ENCODE measurements at places on chromosomes 4 and X.

GRCh38 chr4:138832563-138832962 is 183.0 kb upstream of the NOCT start:
- no peak for DNase-seq

DNA sequence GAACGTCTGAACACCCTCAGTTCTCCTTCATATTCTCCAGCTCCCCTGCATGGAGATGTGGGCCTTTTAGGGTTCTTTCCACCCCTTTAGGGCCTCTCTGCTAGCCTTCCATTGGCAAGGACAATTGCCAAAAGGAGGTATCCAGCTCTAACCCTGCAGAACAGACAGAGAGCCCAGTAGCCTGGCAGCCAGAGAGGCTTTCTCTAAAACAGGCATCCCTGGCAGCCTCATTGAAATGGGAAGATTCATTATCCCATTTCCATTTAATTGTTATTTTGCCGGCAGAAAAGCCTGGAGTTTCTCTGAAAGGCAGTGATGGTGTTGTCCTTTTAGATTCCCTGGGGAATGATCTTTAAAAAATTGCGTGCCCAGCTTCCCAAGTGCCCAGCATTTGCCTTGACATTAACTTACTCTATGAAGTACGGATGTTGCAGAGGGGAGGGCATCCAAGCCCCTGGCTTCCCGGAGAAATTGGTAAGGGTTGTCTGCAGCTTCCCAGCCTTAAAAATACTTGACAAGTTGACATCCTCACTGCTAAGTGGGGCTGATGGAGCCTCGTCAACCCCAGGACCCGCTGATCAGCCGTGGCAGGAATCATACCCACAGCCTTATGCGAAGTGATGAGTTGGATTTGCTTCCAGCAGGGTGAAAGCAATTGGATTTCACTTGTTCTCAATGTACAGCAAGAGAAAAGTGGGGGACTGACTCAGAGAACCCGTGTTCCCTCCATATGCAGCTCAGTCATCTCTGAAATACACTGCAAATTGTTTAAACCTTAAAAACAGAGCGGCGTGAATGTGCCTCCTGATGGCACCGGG is 244.1 kb downstream of the CRLF2 start:
- no peak for DNase-seq

DNA sequence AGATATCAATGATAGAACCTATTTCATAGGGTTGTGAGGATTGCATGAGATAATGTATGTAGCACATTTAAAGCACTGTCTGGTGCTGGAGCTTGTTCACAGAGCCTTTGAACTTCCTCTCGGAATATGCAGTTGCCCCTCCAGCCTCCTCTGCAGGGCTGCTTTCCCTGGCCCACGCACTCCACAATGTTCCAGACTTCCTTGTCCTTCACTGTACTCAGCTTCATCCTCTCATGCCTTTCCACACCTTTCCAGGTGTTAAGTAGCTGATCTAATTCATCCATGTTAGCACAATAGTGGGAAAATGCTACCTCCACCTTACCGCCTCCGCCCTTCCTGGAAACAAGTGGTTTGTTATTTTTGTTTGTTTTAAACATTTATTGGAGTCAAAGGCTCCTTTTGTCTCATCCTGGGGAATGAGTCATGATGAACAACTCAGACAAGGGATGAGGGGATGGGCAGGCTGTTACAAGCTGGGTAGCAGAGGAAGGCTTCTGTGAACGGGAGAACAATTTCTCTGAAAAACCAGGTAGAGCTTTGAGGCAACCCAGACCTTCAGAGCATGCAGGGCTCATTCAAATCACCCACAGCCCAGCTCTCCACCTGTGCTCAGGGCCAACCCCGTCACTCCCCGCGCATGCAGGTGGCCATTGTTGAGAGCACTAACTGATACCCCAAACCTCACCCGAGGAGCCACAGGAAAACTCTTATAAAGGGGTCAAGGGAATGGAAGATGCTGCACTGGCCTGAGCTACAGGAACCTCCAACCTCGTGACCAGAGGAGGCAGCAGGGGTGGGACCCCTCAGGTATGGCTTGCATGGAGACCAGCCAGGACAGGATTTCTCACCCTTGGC is 84.9 kb upstream of the TBL1X start:
- peak; percentile 14 for DNase-seq

- DNase-seq = no peak
These were observed 5.7 kb downstream of the ELK1 start for GRCh38 chrX:47644557-47645091.

DNA sequence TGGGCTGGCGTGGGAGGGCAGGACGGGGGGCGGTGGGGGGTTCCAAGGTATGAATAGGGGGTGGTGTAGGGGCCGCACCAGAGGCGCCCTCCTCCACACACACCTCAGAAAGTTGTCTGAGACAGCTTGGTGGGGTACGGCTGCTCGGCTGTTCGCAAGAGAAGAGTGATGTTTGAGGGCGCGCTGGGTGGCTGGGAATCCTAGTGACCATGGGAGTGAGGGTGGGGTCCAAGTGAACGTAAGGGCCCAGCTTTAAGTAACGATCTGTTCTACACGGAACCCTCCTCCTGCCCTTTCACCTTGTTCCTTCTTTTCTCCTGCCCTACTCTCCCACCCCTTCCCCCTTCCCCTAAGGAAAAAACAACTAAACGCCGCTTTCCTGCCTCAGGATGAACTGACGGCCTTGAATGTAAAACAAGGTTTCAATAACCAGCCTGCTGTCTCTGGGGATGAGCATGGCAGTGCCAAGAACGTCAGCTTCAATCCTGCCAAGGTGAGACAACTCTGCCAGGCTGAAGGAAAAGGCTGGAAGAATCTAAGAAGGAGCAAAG is 664 bp downstream of the MED12 start:
- no peak for DNase-seq

DNA sequence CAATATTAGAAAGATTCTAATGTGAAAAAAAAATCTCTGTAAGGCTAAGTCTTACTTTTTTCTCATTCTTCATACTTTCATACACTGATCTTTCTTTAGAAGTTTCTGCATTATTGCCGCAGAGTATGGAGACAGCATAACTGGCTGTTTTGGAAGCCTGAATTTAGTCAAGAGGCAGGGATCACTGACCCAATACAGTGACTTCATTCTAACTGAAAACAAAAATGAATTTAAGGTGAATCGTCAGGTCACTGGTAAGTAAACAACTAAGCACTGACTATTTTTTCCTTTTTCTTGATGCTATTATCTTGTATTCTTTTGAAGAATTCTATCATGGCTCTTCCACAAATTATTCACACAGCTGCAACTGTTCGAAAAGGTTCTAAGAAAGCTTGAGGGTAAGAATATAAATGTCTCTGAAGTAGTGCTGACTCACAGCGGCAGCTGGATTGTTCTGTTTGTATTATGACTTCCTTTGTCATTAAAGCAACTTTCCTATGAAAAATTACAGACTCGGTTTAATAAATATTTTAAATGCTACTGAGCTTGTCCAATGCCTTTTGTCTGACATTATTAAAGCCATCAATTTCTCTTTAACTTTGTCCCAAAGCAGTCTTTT is 609.3 kb downstream of the FSTL5 start:
- DNase-seq = no peak

DNA sequence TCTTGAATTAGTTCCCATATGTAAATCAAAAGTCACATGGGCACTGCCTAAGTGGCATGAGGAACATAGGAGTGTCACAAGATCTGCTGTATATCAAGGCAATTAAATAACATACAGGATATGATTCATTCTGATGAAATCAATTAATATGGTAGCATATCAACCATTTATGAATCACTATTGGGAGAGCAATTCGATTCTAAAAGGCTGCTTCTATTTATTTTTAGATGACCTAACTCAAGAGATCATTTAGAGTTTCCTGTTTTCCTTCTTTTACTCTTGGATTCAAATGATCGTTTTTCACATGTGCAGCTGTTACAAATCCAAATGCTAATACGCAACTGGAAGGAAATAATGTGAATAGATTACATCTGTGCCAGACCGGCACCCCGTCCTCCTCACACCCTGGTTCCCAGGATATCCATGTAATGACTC is 81.9 kb downstream of the HCCS start:
- no peak for DNase-seq

- no peak for DNase-seq
These were observed 29.6 kb downstream of the SMARCAD1 start for GRCh38 chr4:94237271-94237670.

GRCh38 chrX:80572636-80573035 is 152.4 kb downstream of the TENT5D start:
- DNase-seq = no peak

- DNase-seq = no peak
These were observed 48.6 kb upstream of the DCX start for GRCh38 chrX:111460607-111461006.

DNA sequence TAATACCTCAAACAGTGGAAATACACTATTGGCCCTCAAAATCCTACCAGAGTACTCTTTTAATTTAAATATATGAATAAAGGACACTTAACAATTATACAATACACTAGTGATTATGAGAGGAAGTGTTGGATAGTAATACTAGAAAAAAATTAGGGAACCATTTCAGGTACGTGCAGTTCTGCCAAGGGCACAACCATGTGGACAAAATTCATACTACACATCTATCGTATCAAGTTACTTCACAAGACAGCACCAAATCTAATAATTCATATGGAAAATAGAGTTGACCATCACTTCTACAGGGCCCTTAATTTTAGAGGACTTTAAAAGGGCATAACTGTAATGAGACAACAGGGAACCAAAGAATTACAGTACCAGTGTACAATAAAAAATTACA is 69.2 kb upstream of the ZCCHC13 start:
- DNase-seq = no peak

DNA sequence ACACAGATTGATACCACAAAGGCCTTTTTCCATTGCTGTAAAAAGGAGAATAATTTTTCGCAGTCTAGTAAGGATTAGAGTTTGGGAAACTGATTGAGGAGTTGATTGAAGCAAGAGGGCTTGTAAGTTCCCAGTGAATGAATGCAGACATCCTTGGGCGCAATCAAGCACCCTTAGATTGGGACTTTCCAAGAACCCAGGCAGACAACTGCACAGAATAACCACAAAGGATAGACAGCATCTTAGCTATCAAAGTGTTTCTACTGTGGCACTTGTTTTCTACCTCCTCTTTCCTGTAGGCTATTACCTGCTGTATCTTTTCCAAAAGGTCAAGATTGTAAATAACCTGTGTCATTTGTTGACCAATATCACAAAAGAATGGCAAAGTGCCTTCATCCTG is 2.6 kb downstream of the COX18 start:
- no peak for DNase-seq

GRCh38 chrX:115588179-115588578 is 27.2 kb downstream of the PLS3 start:
- no peak for DNase-seq

GRCh38 chr4:51859476-51860031 is 16.6 kb downstream of the DCUN1D4 start:
- no peak for DNase-seq

DNA sequence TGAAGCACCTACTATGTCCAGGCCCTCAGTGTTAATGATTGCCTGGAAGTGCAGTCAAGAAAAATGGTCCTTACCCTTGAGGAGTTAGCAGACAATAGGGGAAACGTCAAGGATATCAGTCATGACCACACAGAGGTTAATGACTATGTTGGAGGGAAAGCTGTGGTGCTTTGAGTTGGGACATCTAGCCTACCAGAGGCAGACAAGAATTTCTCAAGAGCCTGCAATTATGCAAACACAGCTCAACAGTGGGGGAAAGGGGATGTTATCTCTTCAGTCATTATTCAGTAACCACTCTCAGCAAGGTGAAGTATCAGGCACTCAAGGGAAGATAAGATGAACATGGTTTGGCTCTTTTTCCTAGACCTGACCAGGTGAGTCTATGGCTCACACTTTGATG is 7.0 kb upstream of the FGFBP1 start:
- no peak for DNase-seq

DNA sequence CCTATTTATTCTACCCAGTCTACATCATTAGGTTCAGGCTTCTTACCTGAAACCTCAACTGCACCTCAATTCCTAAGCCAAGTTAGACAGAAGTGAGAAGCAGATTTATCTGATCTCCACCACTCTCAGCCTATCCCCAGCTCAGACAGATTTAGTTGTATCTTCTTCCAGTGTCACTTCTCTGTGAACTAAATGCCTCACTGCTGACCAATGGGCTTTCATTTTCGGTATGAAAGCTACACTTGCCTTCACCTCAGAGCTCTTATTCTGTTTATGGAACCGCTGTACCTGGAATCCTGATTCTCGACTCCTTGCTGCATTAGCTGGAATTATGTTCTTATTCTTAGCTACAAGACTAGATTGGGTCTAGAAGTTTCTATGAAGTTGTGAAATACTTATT is 833.2 kb downstream of the CCSER1 start:
- DNase-seq = no peak

DNA sequence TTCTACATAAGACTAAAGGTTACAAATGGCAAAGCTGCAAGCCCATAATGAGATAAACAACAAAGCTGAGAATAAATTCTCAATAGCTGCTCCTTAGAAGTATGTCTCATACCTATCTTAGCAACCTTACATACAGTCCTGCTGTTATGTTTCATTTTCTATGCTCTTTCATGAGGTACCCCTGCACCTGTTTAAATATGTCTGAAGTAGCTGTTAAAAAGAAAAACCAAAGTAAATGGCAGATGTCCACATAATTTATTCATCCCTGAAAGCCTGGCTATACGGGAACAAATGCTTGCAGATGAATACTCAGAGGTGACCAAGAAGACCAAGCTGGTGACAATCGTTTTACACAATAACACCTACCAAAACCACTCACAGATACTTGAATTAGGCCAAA is 22.5 kb downstream of the PPA2 start:
- no peak for DNase-seq

- DNase-seq = no peak
These were observed 115.7 kb downstream of the NDST4 start for GRCh38 chr4:114997576-114998247.

- no peak for DNase-seq
These were observed 1.1 kb downstream of the UBE2D3 start for GRCh38 chr4:102826105-102826889.

- DNase-seq = no peak
These were observed 646.5 kb downstream of the GABRG1 start for GRCh38 chr4:45477311-45477733.

GRCh38 chr4:140640150-140640748 is 71.5 kb upstream of the UCP1 start:
- DNase-seq = no peak

DNA sequence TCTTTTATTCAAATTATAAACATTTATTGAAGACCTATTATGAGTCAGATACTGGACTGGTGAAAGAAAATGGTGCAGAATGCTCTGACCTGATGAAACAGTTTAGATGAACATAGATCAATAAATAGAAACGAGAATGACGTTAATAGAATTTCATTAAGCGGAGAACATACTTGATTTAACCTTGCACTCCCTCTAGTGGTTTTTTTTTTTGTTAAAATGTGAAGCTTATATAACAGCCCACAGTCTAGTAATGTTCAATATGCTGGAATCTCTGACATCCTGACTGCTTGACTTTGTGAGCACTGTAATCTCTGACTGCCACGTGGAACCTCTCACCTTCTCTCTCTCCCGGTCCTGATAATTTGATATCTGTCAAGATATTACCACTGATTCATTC is 32.3 kb downstream of the HDAC8 start:
- peak; percentile 6 for DNase-seq

All from SW 1271 (cell line).